ENCODE measurements at places on chromosomes 11 and 22.

GRCh38 chr11:63933459-63933858 is 5.3 kb upstream of the NAA40 start:
- no peak for DNase-seq

DNA sequence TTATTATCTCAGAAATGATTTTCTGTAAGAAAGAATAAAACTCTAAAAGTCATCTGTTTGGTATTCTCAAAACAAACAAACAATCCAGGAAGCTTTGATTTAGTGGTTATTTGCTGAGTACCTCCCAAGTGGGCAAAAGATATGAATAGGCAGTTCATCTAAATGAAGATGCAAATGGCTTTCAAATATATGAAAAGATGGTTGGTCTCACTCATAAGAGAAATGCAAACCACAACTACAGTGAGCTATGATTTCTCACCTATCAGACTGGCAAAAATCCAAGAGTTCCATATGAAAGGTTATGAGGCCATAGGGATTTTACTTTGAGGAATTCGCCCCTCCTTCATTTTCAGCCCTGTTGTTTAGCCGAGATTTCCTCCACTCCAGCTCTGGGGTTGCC is 11.3 kb upstream of the P2RY2 start:
- no peak for DNase-seq

GRCh38 chr11:67261640-67261945 is 4.7 kb upstream of the GRK2 start:
- DNase-seq: peak; percentile 13

GRCh38 chr11:48244804-48245203 is at the start of gene OR4X2:
OR4X2 (plus strand) TSS chr11:48245104; CDS start chr11:48245104, 0 bp downstream.
- DNase-seq: no peak

DNA sequence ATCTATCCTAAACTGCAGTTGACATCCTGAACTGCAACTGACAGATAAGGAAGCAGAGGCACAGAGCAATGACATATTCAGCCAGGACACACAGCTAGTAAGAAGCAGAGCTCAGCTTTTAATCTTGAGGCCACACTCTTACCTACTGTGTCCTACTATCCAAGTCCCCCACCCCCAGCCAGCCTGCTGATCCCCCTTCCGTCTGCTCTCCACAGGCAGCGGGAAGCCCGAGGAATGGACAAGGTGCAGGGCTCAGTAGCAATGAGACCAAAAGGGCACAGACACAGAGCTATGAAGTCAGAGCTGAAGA is 4.3 kb downstream of the POLR3H start:
- DNase-seq: no peak

GRCh38 chr11:82546661-82547557 is 186.8 kb downstream of the FAM181B start:
- DNase-seq: no peak

- DNase-seq: peak; percentile 61
Observed at GRCh38 chr11:61071208-61071681, 31.0 kb upstream of the CD5 start.

GRCh38 chr11:76310832-76311595 is 69.9 kb downstream of the THAP12 start:
- DNase-seq: no peak

DNA sequence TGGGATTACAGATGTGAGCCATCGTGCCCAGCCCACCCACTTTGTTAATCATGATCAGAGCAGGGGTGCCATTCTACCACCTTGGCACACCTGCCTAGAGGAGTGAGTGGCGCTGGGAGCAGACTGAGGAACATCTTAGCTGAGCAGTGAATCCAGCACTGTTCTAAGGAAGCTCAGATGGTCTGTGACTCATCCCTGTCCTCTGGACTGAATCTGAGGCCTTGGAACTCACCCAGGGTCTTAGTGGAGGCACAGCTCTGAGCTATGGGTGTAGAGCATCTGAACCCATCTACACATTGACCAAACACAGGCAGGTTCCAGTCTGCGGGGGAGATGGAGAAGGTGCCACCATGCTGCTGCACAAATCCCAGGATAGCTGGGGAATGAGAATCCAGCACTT is 14.9 kb downstream of the PGAP2 start:
- DNase-seq: no peak

- DNase-seq: no peak
Observed at GRCh38 chr11:110349138-110349996, 53.0 kb upstream of the RDX start.

- DNase-seq: no peak
Observed at GRCh38 chr11:19929655-19930054, 217.0 kb downstream of the NAV2 start.

DNA sequence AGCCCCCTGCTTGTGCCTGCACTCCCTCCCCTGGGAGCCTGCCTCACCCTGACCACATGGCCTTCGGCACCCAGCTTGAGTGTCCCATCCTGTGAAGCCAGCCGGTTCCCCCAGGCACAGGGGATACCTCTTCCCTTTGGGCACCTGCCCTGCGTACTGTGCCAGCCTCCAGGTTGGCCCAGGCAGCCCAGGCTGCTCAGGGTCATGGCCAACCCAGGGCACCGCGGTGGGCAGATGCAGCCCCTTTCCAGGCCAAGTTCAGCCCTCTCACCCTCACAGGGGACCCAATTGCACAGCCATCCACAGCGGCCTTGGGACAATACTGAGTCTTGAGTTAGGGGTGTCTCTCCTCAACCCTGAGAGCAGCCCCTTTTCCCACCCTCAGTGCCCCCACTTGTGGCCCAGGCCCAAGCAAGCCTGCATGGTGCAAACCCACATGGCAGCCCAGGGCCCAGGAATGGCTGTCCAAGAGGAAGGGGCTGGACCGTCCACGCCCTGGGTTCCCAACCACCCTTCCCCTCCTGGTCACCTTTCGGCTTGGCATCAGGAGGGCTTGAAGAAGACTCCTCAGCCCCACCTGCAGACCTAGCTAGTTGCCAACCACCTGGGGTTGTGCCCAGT is 87.7 kb downstream of the CDKN1C start:
- DNase-seq: peak; percentile 9

DNA sequence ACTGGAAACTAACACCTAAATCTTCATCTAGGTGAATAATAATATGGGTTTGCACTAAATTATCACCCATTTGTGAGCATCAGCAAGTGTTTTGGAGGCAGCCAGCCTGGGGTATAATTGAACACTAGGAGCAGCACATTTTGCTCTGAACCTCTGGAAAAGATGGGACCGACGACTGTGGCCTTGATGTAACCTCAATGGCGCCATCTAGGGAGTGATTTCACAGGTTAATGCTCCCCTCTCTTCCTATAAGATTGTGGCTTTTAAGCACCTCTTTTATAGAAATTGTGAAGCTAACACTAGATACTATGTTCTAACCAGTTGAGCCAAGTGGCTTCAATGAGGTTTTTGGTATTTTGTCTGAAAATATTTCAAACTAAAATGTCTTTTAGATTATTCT is 203.7 kb downstream of the NELL1 start:
- DNase-seq: no peak

GRCh38 chr22:45112136-45112879 is 51.4 kb upstream of the NUP50 start:
- no peak for DNase-seq

- peak; percentile 99 for DNase-seq
Observed at GRCh38 chr22:36387959-36388726, at the start of gene MYH9. MYH9 (minus strand) TSS chr22:36387967; CDS start chr22:36349236, 38,731 bp downstream.

- DNase-seq: no peak
Observed at GRCh38 chr11:45361551-45361950, 75.4 kb upstream of the SYT13 start.

GRCh38 chr11:79481795-79482194 is 41.0 kb upstream of the TENM4 start:
- no peak for DNase-seq

GRCh38 chr11:128735935-128736605 is 42.2 kb downstream of the FLI1 start:
- DNase-seq: no peak

DNA sequence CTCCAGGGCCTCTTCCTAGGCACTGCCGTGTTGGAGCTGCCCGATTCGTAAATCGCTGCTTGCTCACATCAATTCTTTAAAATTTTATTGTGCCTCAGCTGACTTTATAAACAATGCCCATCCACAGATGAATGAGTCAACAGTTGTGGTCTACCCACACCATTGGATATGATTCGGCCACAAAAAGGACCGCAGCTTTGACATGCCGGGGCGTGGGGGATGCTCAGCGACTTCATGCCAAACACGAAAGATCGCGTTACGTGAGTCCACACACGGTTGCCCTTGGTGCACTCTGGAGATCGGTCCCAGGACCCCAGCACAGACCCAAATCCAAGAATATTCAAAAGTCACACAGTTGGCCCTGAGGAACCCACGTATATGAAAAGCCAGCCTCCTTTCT is 195.7 kb downstream of the CTTN start:
- no peak for DNase-seq

- peak; percentile 62 for DNase-seq
Observed at GRCh38 chr11:8225589-8226036, 38.1 kb downstream of the LMO1 start.

- no peak for DNase-seq
Observed at GRCh38 chr11:99489581-99489980, 468.8 kb downstream of the CNTN5 start.

GRCh38 chr11:118488480-118489109 is 38.7 kb upstream of the TTC36 start:
- peak; percentile 79 for DNase-seq

- no peak for DNase-seq
Observed at GRCh38 chr22:41074061-41074460, 18.3 kb upstream of the EP300 start.

- no peak for DNase-seq
Observed at GRCh38 chr11:120666121-120666639, 154.6 kb downstream of the GRIK4 start.

DNA sequence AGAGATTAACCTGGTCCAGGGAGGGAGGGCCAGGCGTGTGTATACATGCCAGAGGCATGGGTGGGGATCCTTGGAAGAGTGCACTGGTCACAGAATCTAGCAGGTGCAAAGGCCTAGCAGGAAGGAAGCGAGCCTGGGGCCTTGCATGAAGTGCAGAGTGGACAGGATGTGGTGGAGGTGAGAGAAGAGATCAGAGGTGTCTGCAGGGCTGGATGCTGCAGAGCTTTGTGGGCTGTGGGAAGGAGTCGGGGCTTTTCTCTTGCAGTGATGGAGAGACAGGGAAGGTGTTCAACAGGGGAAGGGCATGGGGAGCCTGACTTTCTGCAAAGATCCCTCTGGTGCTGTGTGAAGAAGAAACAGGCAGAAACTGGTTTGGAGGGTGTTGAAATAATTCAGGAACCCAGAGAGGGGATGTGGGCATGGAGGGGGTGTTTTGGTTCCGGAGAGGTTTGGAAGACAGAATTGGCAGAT is 2.5 kb upstream of the TPST2 start:
- DNase-seq: peak; percentile 27

GRCh38 chr11:122758339-122758738 is 80.0 kb upstream of the CRTAM start:
- no peak for DNase-seq

DNA sequence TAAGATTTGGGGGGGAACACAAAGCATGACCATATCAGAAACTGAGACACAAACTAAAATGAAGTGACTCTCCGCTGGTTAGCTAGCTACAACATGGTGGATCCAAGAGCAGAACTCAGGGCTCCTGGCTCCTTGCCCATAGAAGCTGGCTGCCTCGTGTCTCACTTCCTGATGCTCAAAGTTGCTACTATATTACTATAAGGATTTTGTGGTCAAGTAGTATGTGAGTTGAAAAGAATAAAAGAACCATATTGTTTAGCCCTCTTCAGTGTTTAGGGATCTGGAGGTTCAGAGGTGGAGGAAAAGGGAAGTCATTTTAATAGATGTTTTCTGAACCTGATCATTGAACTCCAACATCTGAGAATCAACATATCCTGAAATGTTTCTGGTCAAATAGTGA is 16.9 kb upstream of the SIK2 start:
- DNase-seq: no peak

DNA sequence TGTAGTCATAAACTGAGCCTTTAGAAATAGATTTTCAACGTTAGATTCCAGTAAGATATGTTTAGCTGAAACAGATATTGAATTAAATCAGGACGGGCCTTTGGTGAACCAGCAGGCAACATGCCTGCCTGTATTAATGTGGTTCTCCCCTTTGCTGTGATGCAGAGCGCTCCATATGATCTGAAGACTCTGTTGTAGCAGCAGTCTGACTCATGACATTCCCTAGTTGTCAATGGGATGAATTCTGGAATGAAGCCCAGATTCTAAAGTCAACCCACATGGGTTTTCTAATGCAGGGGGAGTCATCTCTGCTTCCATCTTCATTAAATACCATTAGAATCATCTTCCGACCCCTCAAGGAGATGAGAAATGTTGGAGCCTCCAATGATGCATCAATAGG is 864.5 kb downstream of the NTM start:
- no peak for DNase-seq

DNA sequence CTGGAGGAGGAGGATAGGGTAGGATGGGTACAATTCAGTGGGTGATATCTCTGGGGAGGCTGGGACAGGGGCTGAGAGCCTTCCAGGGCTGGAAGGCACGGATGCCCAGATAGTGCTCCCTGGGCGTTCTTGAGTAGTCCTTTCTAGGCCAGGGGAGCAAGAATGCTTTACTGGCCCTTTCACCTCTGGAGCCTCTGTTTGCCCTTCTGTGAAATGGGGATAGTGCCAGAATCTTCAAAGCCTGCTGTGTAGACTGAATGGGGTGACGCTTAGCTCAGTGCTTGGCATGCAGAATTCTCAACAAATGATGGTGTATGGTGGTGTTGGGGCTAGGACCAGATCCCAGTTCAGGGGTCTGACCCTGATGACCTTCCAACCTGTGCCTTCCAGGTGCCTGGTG is 7.7 kb downstream of the MTFP1 start:
- no peak for DNase-seq

- no peak for DNase-seq
Observed at GRCh38 chr11:21426931-21427330, 757.5 kb downstream of the NELL1 start.

DNA sequence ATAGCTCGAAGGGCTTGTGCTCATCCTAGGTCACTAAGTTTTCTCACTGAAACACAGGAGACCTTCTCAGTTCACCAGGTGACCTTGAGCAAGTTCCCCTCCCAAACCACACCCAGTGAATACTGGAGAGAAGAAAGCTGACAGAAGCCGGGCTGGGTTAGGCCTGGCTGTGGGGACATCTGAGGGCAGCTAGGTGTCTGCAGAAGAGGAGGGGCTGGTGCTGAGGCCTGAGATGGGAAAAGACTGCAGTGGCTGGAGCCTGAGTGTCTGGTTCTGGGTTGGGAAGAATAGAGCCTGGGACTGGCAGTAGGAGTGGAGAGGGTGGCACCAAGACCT is 602 bp upstream of the INPP5J start:
- DNase-seq: no peak

DNA sequence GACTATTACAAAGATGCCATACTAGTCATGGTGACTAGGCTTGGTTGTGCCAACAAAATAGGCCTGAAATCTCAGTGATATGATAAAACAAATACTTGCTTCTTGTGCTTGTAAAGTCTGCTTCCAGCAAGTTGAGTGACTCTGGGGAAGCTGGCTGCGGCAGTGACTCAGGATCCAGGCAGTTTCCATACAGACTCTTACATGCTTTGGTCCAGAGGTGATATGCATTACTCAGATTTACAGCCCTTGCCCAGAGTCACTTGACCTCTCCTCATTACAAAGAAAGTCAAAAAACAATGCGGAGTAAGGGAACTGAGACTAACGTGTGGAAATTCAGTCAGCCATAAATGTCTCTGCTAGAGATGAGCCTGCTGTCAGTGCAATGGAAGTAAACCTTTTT is 387.5 kb downstream of the KCNA4 start:
- DNase-seq: no peak

- no peak for DNase-seq
Observed at GRCh38 chr11:126105748-126106080, 43.0 kb upstream of the CDON start.

- no peak for DNase-seq
Observed at GRCh38 chr11:95922099-95922498, 1.8 kb downstream of the MTMR2 start.
